ENCODE measurements at places on chromosomes 5 and 9.

DNA sequence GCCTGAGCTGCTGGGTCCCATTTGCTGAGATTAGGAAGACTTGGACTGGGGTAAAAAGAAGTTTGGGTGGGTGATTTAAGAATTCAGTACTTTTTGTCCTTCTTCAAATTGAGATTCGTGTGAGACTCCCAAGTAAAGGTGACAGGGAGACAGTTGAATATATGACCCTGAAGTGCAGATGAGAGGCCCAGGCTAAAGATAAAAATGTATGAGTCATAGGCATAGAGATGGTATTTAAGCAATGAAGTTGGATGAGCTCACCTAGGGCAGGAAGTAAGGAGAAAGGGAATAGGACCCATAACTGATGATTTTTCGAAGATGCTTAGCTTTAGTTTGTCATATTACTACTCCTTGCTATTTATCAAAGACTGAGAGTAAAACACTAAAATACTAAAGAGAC is 255.9 kb upstream of the ADRA1B start:
- no peak for DNase-seq

GRCh38 chr9:119154527-119154926 is 214.7 kb downstream of the BRINP1 start:
- DNase-seq = no peak

DNA sequence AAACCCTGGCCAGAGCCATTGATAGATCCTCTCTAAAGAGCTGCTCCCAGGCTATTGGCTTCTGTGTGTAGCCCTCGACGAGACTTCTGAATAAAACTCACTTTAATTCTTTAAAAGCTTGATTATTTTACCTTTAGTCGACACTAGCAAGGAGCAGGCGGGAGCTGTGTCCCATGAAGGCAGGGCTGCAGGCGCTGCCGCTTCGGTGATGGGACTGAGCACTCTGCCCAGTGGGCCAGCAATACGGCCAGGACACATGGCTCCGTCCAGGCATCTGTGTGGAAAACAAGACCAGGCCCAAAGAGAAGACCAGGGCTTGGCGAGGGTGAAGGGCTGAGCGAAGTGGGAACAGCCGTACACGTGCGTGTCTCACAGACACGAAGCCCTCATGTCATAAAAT is 365.9 kb downstream of the GADD45G start:
- no peak for DNase-seq

GRCh38 chr9:129587487-129588262 is 33.2 kb downstream of the C9orf50 start:
- no peak for DNase-seq

DNA sequence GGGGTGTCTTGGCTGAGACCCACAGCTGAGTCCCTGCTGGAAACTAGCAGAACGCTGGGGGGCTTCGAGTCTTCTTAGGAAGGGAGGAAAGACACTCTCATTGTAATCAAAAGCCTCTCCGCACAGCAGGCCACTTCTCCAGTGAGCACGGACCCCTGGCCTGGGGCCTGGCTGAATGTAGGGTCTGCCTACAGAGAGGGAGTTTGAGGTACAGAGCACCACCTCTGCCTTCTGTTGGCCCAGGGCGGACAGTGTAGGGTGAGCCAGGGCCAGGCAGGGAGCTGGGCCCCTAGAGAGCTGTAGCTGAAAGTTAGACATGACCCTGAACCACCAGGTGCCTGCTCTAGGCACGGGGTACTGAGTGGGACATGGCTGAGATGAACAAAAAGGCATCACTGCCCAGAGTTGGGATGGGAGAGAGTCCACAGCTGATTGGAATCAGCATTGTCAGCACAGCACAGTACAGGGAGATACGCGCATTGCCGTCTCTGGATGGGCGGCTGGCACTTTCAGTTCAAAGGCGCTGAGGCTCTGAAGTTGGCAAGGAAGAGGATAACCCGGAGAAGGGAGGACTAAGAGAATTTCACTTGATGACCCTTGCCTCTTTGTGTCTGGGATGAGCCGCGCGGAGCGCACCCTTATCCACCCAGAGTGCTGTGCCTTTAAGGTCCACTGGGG is 363 bp upstream of the SLC25A48 start:
- no peak for DNase-seq

DNA sequence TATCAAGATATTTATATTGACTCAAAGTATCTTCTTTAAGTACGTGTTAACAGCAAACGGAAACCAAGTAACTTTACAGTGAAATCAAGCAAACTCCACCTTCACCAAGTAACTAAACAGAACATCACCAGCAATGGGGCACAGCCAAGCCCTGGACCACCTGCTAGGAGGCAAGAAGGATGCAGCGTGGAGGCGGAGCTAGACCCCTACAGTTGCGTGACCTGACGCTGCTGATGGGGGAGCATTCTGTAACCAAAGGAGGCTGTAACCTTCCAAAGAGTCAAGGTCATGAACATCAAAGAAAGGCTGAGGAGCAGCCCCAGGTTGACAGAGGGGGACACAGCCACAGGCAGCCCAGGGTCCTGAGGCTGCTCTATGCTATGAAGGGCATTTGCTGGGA is 6.1 kb downstream of the VAV2 start:
- no peak for DNase-seq

DNA sequence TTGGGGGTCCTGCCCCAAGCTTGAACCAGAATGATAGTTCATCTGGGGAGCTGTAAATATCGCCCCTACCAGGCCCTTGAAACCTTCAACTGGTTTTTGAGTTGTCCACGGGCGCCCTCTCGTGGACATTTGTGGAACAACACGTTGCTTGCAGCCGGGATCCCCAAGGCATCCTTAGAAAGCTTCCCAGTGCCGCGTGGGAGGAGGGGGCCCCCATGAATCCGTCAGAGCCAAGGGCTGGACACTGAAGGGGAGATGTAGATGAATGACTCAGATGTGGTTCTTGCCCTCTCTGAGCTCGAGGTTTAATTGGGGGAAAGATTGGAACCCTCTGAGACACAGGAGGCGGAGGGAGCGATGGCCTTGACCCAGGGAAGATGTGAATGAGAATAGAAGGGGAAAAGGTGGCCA is 31.8 kb upstream of the ORM1 start:
- peak; percentile 45 for DNase-seq

DNA sequence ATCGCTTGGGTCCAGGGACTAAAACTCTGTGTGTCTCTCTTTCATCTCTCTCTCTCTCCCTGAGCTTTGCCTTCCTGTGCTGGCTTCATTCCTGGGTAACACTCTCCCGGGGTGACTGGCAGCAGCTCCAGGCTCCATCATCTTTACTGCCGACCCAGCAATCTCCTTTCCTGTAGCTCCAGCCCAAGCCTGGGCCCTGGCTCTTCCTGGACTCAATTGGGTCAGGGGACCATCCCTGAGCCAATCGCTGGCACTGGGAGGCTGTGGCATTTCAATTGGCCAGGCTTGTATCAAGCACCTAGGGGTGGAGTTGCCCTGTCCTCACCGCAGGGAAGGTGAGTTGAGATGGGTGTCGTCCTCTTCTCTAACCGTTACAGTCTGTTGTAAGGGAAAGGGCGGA is 31.9 kb downstream of the FAM240B start:
- no peak for DNase-seq

- DNase-seq = no peak
Measured at GRCh38 chr5:64834037-64834436, 65.3 kb downstream of the CWC27 start.

- DNase-seq = no peak
Measured at GRCh38 chr5:72232838-72233237, 87.2 kb downstream of the MRPS27 start.

GRCh38 chr9:135898634-135899407 is 8.5 kb downstream of the CAMSAP1 start:
- DNase-seq = no peak

GRCh38 chr9:36401164-36401740 is 1.2 kb upstream of the RNF38 start:
- no peak for DNase-seq

- no peak for DNase-seq
Measured at GRCh38 chr5:181187500-181188213, 17.3 kb downstream of the TRIM7 start.

- DNase-seq = no peak
Measured at GRCh38 chr5:122586351-122586750, 188.5 kb upstream of the SNX2 start.

DNA sequence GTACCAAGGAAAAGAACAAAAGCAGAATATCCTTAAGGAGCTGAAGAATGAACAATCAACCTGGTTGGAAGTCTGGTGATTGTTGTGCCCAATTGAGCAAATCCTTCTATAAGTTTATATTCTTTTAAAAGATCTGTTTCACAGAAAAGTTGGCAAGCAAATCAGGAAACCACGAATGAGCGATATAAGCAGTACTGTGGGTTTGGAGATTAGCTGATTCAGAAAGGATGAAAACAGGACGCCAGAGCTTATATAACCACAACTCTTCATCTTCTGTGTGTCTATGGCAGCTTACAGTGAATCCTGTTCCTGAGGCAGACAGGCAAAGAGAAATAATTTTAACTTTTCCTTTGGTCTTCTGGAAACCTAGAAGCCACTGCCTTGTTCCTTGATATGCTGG is 61.7 kb downstream of the SLC38A9 start:
- no peak for DNase-seq

GRCh38 chr9:87545858-87546257 is 48.2 kb downstream of the DAPK1 start:
- DNase-seq = no peak

GRCh38 chr5:34916518-34916917 is 1.0 kb downstream of the BRIX1 start:
- DNase-seq = no peak

GRCh38 chr5:127011153-127011552 is 19.2 kb downstream of the MARCHF3 start:
- DNase-seq = no peak

DNA sequence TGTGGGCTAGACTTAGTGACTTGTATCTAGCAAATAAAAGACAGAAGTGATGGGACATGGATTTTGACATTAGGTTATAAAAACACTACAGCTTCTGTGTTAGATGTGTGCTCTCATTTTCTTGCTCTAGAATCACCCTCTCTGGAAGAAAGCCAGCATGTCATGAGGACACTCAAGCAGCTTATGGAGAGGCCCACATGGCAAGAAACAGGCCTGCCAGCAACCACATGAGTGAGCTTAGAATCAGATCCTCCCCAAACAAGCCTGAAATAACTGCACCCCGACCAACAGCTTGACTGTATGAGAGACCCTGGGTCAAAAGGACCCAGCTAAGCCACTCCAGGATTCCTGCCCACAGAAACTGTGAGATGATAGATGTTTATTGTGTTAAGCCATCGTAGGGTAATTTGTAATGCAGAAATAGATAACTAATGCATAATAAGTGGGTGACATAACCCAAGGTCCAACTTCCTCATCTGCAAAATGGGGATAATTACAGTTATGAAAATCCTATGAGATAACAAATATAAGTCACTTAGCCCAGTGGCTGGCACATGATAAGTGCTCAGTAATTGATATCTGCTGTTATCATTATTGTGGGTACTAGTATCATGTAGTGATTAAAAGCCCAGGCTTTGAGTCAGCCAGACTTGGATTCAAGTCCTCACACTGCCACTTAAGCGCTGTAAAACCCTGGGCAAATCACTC is 86.5 kb downstream of the KLHL3 start:
- no peak for DNase-seq

DNA sequence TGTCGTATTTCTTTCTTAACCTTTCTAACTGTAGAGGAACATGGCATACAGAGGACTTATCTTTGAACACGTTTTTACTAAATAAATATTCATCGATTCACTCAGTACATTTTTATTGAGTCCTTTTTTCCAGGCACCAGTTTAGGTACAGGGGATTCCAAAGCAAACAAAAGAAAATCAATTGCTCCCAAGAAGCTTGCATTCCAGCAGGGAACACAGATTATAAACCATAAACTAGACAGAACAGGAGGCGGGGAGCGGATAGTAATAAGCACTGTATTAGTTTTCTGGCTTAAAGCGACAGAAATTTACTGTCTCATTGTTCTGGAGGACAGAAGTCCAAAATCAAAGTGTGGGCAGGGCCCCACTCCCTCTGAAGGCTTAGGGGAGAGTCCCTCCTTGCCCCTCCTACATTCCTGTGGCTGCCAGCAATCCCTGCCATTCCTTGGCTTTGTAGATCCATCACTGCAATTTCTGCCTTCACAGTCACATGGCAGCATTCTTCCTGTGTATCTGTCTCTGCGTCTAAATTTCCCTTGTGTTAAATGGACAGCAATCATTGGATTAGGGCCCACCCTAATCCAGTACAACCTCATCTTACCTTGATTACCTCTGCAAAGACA is 115.5 kb downstream of the COL23A1 start:
- DNase-seq = no peak

DNA sequence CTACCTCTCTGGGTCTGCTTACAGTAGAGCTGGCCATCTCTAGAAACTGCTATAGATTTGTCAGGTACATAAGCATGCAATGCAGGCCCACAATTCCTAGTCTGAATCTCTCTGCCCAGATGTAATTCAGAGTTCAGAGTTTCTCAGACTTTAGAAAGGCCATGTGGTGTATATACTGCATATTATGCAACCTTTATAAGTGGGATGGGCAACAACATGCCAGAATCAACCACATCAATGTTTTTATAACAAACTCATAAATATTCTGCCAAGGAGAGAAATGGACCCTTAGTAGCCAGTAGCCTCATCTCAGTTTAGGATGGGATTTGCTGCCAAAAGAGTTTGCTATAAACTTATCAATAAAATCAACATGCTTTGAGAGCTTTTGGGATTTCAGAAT is 78.8 kb downstream of the SLC1A1 start:
- DNase-seq = no peak

DNA sequence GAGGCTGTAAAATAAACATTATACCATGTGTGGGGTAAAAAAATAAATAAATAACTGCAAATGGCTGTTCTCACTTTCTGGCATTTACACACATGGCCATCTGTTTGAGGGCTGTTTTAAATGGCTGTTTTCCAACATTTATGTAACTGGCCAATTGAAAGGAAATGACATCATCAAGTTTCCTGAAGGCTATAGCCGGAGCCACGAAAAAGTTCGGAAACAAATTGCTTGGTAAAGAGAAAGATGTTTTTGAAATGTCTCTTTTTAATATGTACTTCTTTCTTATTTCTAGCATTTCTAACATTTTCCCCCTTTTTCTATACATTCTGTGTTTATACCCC is 95.4 kb upstream of the DAB2 start:
- no peak for DNase-seq

GRCh38 chr5:179963375-179963774 is 55.7 kb upstream of the TBC1D9B start:
- DNase-seq = no peak

- DNase-seq = no peak
Measured at GRCh38 chr5:119996128-119996527, 366.8 kb downstream of the FAM170A start.

- DNase-seq = no peak
Measured at GRCh38 chr5:10563110-10563944, 543 bp upstream of the ANKRD33B start.

Data from stimulated activated CD8-positive, alpha-beta memory T cell treated with anti-CD3 and anti-CD28 coated beads, Interleukin-7, amount 100 ng/mL, for 1 hour (primary cell).